ENCODE measurements at places on chromosomes 16 and 17.

DNA sequence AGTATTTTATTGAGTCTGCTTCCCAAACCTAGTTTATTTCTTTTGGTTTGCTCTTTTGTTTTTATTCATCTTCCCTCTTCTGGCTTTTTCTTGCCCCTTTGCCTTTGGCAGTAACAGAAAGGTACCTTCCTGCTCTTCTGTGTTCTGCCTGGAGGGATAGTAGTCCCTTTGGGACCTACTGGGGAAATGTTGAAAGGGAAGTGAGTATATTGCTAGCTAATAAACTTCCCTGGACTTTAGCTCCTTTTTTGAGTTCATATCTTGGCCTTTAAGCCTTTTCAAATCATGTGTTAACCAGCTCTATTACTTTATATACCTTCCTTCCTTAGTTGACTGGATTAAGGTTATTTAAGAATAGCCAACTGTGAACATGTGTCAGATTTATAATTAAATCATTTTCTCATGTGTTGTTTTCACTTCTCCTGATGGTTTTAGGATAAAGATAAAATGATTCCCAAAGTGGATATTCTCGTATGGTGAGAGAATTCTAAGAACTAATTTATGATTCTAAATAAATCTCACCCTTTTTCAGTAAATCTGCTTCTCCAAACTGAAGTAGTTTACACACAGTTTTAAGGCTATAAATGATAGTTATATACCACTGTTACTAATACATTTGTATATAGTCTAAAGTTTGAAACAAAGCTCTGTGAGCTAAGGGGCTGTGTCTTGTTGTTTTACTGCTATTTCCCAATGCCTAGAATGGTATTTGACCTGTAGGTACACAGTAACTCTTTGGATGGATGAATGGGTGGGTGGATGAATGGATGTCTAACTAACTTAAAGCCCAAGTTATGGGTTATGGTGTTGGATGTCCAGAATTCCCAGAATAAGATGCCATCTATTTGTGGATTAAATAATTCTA lies 45.7 kb downstream of the OMG start:
- H3K27ac ChIP-seq, result no peak overlapping the region
- no peaks in the 10 kb centered on the region for H3K4me1 ChIP-seq
- H3K27me3 ChIP-seq, result no peaks in the 10 kb centered on the region
- DNase-seq, result no peak
- H3K4me3 ChIP-seq, result no peak overlapping the region

DNA sequence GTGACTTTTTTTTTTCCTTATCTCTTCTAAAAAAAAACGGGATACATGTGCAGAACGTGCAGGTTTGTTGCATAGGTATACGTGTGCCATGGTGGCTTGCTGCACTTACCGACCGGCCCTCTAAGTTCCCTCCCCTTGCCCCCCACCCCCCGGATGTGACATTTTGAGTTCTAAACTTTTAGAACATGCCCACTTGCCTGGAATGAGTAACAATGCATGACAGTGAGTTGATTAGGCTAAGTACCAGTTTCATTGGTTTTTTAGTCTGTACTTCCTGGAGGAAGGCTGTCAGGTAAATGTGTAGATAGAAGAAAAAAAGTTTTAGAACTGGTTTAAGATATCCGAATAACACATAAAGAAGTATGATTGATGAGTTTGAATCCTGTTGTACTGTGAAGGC lies 4.0 kb downstream of the BPTF start:
- no peak overlapping the region for H3K4me3 ChIP-seq
- H3K27ac ChIP-seq, result no peak overlapping the region
- no peaks in the 10 kb centered on the region for H3K4me1 ChIP-seq
- H3K36me3 ChIP-seq, result no peaks in the 10 kb centered on the region

GRCh38 chr17:11274106-11274505 lies 33.1 kb downstream of the SHISA6 start:
- H3K4me3 ChIP-seq, result no peak overlapping the region
- no peak for DNase-seq

DNA sequence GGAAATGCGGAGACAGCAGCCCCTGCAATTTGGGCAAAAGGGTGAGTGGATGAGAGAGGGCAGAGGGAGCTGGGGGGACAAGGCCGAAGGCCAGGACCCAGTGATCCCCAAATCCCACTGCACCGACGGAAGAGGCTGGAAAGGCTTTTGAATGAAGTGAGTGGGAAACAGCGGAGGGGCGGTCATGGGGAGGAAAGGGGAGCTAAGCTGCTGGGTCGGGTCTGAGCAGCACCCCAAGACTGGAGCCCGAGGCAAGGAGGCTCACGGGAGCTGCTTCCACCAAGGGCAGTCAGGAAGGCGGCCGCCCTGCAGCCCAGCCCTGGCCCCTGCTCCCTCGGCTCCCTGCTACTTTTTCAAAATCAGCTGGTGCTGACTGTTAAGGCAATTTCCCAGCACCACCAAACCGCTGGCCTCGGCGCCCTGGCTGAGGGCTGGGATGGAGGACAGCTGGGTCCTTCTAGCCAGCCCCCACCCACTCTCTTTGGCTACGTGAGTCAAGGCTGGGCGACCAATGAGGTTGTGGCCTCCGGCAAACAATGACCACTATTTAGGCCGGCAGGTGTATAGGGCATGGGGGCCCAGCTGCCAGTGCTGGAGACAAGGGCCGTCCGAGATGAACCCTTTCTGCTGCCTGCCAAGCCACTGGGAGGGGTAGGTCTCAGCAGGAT lies 507 bp downstream of the SERPINF1 start:
- no peak for DNase-seq
- no peak overlapping the region for H3K4me3 ChIP-seq
- no peaks in the 10 kb centered on the region for H3K27me3 ChIP-seq

- peaks cover 2% of the 10 kb centered on the region for H3K4me1 ChIP-seq
- H3K4me3 ChIP-seq, result no peak overlapping the region
- H3K36me3 ChIP-seq, result no peaks in the 10 kb centered on the region
- peak overlapping the region; percentile 52 for H3K27ac ChIP-seq
- no peaks in the 10 kb centered on the region for H3K27me3 ChIP-seq
Observed at GRCh38 chr16:69593751-69594255, 28.0 kb downstream of the NFAT5 start.

DNA sequence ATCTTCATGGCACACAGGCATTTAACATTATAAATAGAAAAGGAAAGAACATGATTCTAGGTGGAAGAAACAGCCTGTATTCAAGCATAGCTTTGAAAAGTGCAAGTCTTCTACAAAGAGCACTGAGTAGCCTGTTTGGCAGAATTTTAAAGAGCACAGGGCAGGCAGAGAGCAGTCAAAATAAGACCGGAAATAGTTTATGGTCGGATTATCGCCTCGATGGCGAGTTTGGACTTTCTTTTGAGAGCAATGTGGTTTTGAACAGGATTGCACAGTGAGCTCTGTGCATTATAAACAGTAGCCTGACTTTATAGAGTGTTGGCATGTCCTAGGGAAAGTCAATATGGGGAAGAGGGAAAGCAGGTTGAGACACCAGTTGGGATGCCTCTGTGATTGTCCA lies 6.2 kb upstream of the TMEM100 start:
- DNase-seq, result no peak
- no peak overlapping the region for H3K4me3 ChIP-seq
- no peaks in the 10 kb centered on the region for H3K36me3 ChIP-seq
- no peak overlapping the region for H3K27ac ChIP-seq
- no peaks in the 10 kb centered on the region for H3K27me3 ChIP-seq
- H3K4me1 ChIP-seq, result peaks cover 14% of the 10 kb centered on the region

DNA sequence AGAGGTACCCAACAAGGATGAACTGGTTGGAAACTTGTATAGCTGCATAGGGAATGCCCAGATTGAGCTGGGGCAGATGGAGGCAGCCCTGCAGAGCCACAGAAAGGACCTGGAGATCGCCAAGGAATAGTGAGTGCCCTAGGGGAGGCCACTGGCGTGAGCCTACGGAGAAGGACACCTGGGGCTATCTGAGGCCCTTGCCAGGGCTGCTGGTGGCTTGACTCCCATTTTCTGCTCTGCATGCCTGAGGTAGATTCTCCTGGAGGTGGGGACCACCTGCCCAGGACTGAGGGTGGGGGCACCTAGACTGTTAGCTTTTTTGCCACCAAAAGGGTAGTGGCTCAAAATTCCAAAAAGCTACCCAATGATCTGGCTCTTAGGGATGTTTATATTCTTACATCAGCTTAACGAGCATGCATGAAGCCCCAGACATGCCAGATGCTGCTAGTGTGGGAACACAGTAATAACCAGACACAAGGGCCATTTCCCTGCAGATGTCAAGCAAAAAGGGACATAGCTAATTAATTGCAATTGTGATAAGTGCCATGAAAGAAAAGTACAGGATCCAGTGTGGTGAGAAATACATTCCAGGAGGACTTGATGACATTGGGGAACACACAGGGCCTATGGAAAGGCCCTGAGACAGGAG lies 8.8 kb downstream of the ODAD4 start:
- H3K4me1 ChIP-seq, result no peaks in the 10 kb centered on the region
- no peaks in the 10 kb centered on the region for H3K36me3 ChIP-seq
- H3K27me3 ChIP-seq, result no peaks in the 10 kb centered on the region
- no peak for DNase-seq
- no peak overlapping the region for H3K27ac ChIP-seq

GRCh38 chr16:58044266-58045019 lies 18.9 kb downstream of the MMP15 start:
- no peak overlapping the region for H3K4me3 ChIP-seq
- H3K27me3 ChIP-seq, result no peaks in the 10 kb centered on the region
- H3K27ac ChIP-seq, result no peak overlapping the region
- no peak for DNase-seq
- no peaks in the 10 kb centered on the region for H3K4me1 ChIP-seq

DNA sequence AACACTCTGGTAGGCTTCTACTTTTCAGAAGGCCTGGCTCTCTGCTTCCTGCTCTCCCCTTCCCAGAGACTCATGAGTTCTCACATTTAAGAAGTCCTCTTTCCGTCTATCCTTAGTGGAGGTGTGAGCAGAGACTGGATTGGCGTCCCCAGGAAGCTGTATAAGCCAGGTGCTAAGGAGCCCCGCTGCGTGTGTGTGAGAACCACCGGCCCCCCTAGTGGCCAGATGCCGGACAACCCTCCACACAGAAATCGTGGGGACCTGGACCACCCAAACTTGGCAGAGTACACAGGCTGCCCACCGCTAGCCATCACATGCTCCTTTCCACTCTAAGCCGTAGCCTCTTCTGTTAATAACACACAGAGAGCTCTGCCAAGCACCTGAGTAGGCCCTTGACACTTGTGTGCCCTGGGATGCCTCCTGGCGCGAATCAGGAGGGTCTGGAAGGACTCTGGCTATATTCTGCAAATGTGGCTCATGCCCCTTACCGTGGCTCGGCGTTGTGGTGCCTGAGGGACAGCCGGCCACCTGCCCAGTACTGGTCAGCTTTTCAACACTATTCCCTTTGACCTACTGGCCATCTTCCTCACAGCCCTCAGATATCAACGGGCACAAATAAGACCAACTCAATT lies 13.9 kb downstream of the CYB5D2 start:
- no peaks in the 10 kb centered on the region for H3K27me3 ChIP-seq
- no peak for DNase-seq
- H3K27ac ChIP-seq, result no peak overlapping the region
- H3K4me3 ChIP-seq, result no peak overlapping the region
- no peaks in the 10 kb centered on the region for H3K4me1 ChIP-seq
- H3K36me3 ChIP-seq, result peaks cover 3% of the 10 kb centered on the region

- no peaks in the 10 kb centered on the region for H3K27me3 ChIP-seq
- H3K36me3 ChIP-seq, result peaks cover 2% of the 10 kb centered on the region
- H3K4me3 ChIP-seq, result no peak overlapping the region
- no peaks in the 10 kb centered on the region for H3K4me1 ChIP-seq
- no peak for DNase-seq
Observed at GRCh38 chr16:305916-306626, 23.1 kb downstream of the PDIA2 start.

DNA sequence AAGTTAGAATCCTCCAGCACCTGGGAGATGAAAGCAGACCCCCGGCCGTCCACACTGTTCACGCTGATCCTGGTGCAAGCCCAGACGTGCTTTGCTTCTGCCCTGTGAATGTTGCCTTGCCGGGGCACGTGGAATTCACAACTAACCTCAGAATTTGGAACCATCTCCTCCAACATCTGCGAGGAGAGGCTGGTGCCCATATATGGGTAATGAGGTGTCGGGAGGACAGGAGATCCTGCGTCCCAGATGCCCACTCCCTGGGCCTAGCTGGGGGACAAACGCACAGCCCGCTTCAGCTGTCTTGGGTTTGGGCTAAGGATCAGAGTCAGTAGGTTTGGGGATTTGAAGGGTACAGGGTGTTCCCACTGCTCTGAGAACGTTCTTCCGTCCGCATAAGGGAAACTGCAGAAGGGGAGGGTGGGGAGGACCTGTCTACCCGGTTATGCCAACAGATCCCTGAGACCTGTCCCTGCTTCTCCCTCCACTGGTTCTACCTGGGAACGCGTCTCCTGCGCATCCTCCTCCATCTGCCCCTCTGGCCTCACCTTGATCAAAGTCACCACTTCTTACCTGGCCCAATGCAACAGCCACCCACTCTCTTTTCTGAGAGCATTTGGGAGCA lies 14.1 kb downstream of the PPL start:
- DNase-seq, result no peak
- no peak overlapping the region for H3K27ac ChIP-seq
- H3K4me3 ChIP-seq, result no peak overlapping the region
- H3K36me3 ChIP-seq, result no peaks in the 10 kb centered on the region
- H3K4me1 ChIP-seq, result peaks cover 9% of the 10 kb centered on the region
